ENCODE measurements at places on chromosomes 3 and 15.

DNA sequence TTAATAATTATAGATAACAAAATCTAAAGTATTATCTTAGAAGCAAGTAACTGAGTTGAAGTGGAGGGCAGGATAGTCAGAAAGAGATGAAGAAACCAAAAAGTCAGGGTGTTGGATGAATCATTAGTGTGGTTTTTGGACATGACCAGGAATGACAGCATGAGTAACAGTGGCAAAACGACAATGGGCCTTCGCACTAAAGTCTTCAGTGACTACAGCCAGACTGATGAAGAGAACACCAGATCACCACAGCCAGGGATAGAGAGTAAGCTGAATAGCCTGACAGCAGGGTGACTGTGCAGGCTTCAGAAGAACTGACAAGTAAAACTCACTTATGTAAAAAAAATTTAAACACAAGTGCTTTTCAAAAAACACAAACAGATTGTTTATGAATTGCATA is 96.0 kb upstream of the MELTF start:
- no peak overlapping the region for H3K4me3 ChIP-seq
- H3K27me3 ChIP-seq, result no peaks in the 10 kb centered on the region
- H3K4me1 ChIP-seq, result no peaks in the 10 kb centered on the region
- no peak for DNase-seq
- no peak overlapping the region for H3K27ac ChIP-seq

DNA sequence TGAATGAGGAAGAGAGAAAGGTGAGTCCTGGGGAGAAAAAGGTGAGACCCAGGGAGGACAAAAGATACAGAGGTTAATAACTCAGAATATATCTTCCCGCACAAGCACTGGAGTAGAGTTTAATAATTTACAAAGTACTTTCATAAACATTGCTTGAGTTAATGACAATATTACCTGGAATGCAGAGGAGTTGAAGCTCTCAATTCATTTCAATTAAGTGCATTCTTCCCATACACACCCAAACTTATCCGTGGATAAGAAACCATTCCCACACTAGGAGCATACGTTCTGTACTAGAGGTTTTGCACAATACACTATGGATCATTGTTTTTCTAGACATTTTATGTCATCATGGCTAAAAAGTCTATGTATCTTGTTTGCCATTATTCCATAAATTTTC is 23.3 kb upstream of the KNG1 start:
- H3K36me3 ChIP-seq, result no peaks in the 10 kb centered on the region
- H3K4me1 ChIP-seq, result peaks cover 15% of the 10 kb centered on the region
- peak overlapping the region; percentile 50 for H3K27ac ChIP-seq
- no peak overlapping the region for H3K4me3 ChIP-seq
- H3K27me3 ChIP-seq, result peaks cover 22% of the 10 kb centered on the region
- no peak for DNase-seq

DNA sequence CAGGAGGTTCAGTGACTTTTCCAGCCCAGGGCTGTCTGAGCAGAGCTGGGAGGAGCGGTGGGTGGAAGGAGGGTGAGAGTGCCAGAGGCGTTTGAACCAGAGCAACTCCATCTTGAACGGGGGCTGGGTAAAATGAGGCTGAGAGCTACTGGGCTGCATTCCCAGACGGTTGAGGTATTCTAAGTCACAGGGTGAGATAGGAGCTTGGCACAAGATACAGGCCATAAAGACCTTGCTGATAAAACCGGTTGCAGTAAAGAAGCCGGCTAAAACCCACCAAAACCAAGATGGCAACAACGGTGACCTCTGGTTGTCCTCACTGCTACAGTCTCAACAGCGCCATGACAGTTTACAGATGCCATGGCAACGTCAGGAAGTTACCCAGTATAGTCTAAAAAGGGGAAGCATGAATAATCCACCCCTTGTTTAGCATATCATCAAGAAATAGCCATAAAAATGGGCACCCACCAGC is 60.2 kb downstream of the ABTB1 start:
- DNase-seq, result no peak
- H3K27ac ChIP-seq, result no peak overlapping the region
- H3K4me1 ChIP-seq, result peaks cover 31% of the 10 kb centered on the region
- H3K27me3 ChIP-seq, result peaks cover 2% of the 10 kb centered on the region

- no peak for DNase-seq
- no peak overlapping the region for H3K4me3 ChIP-seq
- no peaks in the 10 kb centered on the region for H3K36me3 ChIP-seq
These were observed 140.6 kb upstream of the TMCO5A start for GRCh38 chr15:37793851-37794250.

- H3K4me3 ChIP-seq, result no peak overlapping the region
- H3K36me3 ChIP-seq, result peaks cover 24% of the 10 kb centered on the region
- peaks cover 52% of the 10 kb centered on the region for H3K4me1 ChIP-seq
- no peak for DNase-seq
These were observed 61.4 kb downstream of the ZNF609 start for GRCh38 chr15:64521726-64522164.

DNA sequence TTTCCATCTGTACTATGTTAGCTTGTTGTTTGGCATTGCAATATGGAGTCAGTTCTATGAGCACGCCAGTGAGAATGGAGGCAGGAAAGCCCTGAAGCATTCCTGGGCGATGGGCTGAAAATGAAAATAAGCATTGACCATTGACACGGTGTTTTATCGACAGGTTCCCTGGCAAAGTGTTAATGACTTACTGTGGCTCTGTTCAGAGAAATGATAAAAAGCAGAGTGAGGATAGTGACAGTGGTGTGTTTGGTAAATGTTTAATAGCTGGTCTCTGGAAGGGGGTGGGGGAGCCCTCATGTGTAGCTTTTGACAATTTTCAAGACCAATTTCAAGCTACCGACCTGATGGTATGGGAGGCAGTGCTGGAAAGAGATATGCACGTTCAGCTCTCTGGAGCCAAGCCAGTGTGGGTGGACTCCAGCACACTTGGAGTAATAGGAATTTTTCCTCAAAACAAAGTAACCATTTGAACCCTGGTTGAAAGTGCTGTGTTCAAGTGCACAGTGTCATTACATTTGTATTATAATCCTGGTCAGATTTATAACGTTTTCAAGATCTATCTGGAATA is 341.7 kb upstream of the ROBO2 start:
- no peaks in the 10 kb centered on the region for H3K36me3 ChIP-seq
- DNase-seq, result no peak
- no peak overlapping the region for H3K4me3 ChIP-seq
- peaks cover 10% of the 10 kb centered on the region for H3K4me1 ChIP-seq
- peaks cover 5% of the 10 kb centered on the region for H3K27me3 ChIP-seq
- no peak overlapping the region for H3K27ac ChIP-seq

DNA sequence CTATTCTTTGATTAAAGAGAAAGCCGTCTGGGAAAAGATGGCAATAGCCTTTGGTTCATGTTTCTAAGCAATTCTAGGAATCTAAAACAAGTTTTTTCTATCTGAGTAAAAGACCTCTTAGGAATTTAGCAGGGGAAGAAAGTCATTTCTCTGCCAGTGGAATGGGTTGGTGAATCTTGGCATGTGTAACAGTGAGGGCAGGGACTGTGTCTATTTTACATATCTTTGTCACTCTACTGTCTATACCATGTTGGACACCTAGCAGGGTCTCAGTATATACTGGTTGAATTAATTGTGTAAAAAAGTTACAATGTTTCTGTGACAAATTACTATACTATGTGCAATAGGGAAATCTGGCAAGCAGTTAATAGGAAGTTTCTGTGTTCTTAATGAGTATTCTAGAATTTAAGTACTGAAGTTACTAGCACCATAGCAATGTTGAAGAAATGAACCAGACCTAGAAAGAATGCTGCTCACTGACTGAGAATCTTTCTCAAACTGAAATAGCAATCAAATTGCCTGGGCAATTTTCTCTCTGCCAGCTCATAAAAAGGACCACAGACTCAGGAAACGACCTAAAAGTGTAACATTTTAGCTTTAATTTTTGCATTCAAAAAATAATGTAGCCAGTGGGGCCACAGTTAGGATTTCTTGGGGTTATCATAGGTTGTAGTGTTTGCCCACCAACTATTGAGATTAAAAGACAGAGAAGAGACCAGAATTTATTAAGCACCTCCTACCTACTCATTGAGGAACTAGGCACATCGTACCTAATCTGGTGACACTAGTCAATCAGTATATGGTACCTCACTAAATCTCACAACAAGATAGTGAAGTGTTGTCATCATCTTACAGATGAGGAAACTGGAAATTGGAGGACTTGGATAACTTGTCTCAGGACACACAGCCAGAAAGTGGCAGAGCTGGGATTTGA is 56.2 kb upstream of the LEKR1 start:
- H3K27ac ChIP-seq, result peak overlapping the region; percentile 9
- no peaks in the 10 kb centered on the region for H3K36me3 ChIP-seq
- H3K4me3 ChIP-seq, result no peak overlapping the region
- no peak for DNase-seq
- H3K4me1 ChIP-seq, result peaks cover 30% of the 10 kb centered on the region

- H3K27ac ChIP-seq, result no peak overlapping the region
- H3K36me3 ChIP-seq, result no peaks in the 10 kb centered on the region
- H3K27me3 ChIP-seq, result no peaks in the 10 kb centered on the region
- no peak for DNase-seq
- H3K4me3 ChIP-seq, result no peak overlapping the region
These were observed 72.1 kb downstream of the RFTN1 start for GRCh38 chr3:16441371-16441875.

DNA sequence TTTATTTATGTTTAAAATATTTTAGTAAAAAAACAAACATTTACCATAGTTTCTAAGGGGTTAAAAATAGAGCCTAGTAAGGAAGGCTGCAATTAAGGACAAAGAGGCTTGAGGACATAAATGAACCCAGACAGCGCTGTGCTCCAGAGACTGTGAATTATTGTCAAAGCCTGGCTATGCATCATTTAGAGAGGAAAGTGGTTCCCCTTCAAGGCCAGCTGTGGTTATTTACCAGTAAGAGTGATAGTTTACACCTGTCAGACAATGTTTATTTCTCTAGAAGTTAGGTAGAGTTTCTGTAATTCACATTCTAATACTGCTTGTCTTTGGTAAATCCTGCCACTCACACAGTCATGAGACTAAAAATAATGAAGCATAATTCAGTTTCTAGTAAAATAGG is 32.4 kb upstream of the PIK3R4 start:
- no peak overlapping the region for H3K27ac ChIP-seq
- no peak for DNase-seq
- H3K4me3 ChIP-seq, result no peak overlapping the region
- H3K4me1 ChIP-seq, result peaks cover 5% of the 10 kb centered on the region
- H3K36me3 ChIP-seq, result no peaks in the 10 kb centered on the region

DNA sequence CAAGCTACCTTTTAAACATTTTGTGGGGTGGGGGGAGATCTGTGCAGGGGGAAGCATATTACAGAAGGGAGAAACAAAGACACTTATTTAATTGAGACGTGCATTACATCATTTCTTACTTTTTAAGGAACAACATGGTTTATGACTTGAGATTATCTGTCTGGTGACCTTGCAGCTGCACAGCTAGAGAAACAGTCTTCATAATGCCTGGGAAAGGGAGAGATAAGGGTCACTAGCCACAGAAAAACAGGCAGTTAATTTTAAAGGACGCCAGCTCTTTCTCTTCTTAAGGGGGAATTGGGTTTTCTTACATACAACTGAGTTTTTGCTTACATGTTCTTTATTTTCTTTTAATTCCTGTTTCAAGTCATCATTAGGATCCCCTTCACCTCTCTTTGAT is 147.9 kb downstream of the SST start:
- H3K4me3 ChIP-seq, result no peak overlapping the region
- H3K36me3 ChIP-seq, result no peaks in the 10 kb centered on the region
- no peak for DNase-seq

DNA sequence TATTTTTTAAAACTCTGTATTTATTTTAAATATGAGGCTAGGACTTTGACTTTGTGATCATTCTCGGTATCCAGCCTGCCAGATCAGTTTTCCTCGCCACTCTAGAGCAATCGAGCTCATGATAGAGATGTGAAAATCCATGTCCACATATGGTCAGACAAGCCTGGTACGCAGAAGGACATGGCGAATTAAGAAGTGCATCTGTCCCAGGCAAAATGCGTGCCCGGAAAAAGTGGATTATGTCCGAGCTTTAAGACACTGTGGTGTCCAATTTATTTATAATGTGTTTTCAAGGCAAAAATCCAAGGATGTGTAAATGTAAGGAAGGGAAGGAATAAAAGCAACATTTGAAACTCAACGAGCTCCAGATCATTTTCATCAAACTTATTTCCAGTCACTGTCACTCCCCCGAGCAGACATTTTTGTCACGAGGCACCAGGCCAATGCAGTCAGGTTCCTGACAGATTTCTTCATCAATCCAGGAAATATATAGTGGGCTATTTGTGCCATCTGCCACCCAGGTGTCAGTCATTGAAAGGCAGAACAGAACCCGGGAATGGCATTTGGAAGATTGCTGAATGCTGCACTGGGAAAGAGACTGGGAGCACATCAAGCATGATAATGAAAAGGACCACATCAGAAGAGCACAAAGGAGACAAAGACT is 825.7 kb downstream of the SQOR start:
- H3K4me1 ChIP-seq, result no peaks in the 10 kb centered on the region
- H3K36me3 ChIP-seq, result no peaks in the 10 kb centered on the region
- H3K27me3 ChIP-seq, result peaks cover 2% of the 10 kb centered on the region
- no peak overlapping the region for H3K27ac ChIP-seq
- no peak overlapping the region for H3K4me3 ChIP-seq

GRCh38 chr3:72008226-72008996 is 223.5 kb upstream of the PROK2 start:
- no peak overlapping the region for H3K4me3 ChIP-seq
- no peaks in the 10 kb centered on the region for H3K36me3 ChIP-seq
- no peak for DNase-seq
- H3K4me1 ChIP-seq, result peaks cover 6% of the 10 kb centered on the region
- peaks cover 5% of the 10 kb centered on the region for H3K27me3 ChIP-seq

DNA sequence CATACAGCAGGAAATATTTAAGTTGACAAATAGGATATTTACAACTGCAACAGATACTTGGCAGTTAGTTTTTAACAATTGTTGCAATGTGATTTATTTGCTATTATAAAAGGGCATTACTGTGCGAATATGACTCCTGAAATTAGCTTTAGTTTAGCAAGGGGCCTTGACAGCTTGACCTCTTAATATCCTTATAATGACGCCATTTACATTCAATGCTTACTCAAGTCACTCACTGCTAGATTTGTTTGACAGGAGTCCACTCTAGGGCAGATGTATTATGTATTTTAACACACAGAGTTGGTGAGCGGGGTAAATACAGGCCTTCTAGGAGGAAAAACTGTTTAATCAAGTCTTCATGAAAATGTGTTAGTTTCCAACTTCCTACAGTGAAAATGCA is 58.1 kb upstream of the C15orf61 start:
- no peak for DNase-seq
- peaks cover 1% of the 10 kb centered on the region for H3K4me1 ChIP-seq
- no peaks in the 10 kb centered on the region for H3K36me3 ChIP-seq
- H3K27ac ChIP-seq, result no peak overlapping the region
- H3K27me3 ChIP-seq, result peaks cover 6% of the 10 kb centered on the region
- no peak overlapping the region for H3K4me3 ChIP-seq

GRCh38 chr15:67146234-67146633 is 80.8 kb downstream of the SMAD3 start:
- no peaks in the 10 kb centered on the region for H3K27me3 ChIP-seq
- H3K4me1 ChIP-seq, result peaks cover 77% of the 10 kb centered on the region
- no peaks in the 10 kb centered on the region for H3K36me3 ChIP-seq

GRCh38 chr3:59866076-59866475 is 816.3 kb upstream of the CFAP20DC start:
- peaks cover 24% of the 10 kb centered on the region for H3K27me3 ChIP-seq
- DNase-seq, result no peak
- no peak overlapping the region for H3K4me3 ChIP-seq
- H3K4me1 ChIP-seq, result peaks cover 8% of the 10 kb centered on the region
- no peak overlapping the region for H3K27ac ChIP-seq
- H3K36me3 ChIP-seq, result no peaks in the 10 kb centered on the region

GRCh38 chr3:184175506-184175905 is 851 bp downstream of the AP2M1 start:
- H3K4me3 ChIP-seq, result peak overlapping the region; percentile 86
- peaks cover 35% of the 10 kb centered on the region for H3K4me1 ChIP-seq
- no peaks in the 10 kb centered on the region for H3K27me3 ChIP-seq
- H3K36me3 ChIP-seq, result peaks cover 29% of the 10 kb centered on the region
- no peak for DNase-seq

Data from mesothelial cell of epicardium (in vitro differentiated cells).